ENCODE measurements at places on chromosomes 3 and 15. TPM values are rescaled to one million over a fixed set of nuclear protein-coding genes. Genes with fewer than 3 reads are reported as not detected.

Gene CTXN2
- not detected for total RNA-seq

Gene PRR20G
- total RNA-seq: not detected

Gene OR5K1
- not detected for total RNA-seq

GRCh38 chr15:83890587-83890986 lies 236.7 kb downstream of the ADAMTSL3 start:
- no peak for DNase-seq

- no peak for DNase-seq
These were observed 59.1 kb downstream of the SMAD6 start for GRCh38 chr15:66760968-66761725.

GRCh38 chr3:108298056-108298455 lies 1.7 kb downstream of the HHLA2 start:
- DNase-seq: no peak

DNA sequence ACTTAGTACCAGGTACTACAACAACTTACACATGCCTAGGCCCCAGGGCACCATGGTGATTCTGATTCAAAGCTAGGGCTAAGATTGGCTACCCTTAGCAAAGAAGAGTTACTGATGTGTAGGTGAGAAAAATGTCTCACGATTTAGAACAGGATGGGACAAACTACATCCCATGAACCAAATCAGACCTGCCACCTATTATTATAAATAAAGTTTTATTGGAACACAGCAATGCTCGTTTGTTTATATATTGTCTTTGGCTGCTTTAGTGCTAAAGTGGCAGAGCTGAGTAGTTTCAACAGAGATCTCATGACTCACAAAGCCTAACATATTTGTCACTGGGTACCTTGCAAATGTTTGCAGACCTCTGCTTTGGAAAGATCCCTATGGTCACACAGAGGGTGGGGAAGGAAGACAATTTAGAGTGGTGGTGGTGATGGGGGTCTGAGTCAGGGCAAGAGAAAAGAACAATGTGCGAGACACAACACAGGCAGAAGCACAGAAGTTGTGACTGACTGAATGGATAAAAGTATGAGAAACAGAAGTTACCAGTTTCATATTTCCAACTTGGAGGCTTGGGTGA lies 770.6 kb upstream of the CFAP20DC start:
- no peak for DNase-seq

- no peak for DNase-seq
These were observed 30.7 kb downstream of the GRAMD2A start for GRCh38 chr15:72166716-72167417.

DNA sequence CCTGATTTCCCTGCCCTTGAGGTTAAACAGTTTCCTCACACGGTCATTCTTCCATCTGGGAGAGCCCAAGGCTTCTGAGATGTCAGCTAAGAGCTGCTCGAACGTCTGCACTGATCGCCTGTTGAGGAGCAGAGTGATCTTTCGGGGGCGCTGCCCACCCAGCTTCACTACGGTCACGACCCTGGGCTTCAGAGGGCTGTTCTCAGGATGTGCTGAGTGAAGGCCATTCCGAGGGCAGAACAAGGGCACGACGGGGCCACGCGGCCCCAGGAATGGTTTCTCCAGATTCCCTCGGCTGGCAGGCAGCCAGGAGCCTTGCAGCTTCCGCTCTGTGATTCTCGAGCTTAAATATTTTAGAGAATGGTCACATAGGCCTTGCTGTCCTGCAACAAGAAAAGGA lies 25.7 kb downstream of the DCLK3 start:
- no peak for DNase-seq

DNA sequence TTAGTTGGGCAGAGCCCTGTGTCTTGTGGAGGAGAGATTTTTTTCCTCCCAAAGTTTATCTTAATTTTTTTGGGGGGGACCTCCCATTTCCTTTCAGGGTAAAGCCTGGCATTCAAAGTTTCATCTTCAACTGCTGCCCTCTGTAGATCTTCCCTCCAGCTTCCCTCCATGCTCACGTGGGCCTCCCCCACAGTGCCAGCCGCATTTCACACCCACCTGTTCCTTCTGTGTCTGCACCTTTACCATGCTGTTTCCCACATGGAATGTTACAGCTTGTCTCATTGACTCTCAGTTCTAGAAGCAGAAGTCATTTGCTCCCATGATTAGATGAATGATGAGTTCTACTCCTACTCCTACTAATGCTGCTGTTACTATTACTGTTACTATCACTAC lies 6.5 kb downstream of the CELF6 start:
- no peak for DNase-seq
